EL (cell line): ENCODE measurements at places on chromosomes 2 and 18.

DNA sequence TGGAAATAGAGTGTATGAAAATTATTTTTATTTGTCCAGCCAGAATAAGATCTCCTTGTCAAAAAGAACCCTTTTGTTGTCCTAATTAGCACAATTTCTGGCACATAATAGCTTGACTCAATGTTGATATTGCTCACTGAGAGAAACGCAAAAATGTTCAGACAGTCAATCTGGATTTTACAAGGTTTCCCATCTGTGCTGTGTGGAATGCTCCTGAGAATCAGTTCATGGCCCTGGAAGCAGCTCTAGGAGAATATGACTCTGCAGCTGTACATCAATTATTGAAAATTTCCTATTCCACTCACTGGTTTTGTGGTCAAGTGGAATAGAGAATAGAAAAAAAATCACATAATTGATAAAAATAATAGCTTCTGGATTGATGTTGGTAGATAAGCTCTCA is 1582.9 kb upstream of the NXPH2 start:
- no peak for DNase-seq

DNA sequence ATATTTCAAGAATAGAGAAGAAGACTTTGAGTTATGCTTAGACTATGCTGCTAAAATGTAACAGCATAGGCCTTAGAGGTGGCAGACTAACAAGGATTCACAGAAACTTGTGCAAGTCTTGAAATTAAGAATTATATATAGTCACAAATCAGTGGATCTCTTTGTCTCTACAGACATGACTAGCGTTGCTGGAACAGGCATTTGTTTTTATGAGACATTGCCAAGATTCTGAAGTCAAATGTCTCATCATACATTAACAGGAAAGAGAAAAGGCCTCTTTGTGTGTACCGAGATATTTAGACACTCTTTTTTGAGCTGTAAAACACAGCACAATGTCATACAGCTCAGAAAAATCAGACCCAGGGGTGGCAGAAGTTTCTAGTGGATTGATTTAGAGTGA is 207.1 kb downstream of the TMX3 start:
- DNase-seq, result no peak

DNA sequence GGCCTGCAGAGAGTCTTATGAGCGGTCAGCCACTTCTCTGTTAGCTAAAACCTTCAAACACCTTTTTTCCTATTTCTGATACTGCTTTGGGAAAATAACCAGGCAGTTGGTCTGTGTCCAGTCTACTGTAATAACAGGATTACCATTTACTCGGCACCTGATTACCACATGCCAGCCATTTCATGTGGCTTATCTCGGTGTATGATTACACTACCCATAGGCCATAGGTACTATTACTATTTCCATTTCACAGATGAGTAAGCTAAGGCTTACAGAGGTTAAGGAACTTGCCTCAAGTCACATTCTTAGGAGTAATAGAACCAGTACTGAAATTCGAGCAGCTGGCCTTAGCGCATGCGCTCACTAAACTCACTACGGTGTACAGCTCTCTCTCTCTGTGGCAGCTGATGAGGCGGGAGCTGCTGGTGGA is 147.2 kb upstream of the L3MBTL4 start:
- DNase-seq, result no peak

GRCh38 chr2:128495996-128496547 is 177.4 kb upstream of the HS6ST1 start:
- no peak for DNase-seq

- no peak for DNase-seq
These were observed 62.0 kb downstream of the GYPC start for GRCh38 chr2:126717928-126718327.

GRCh38 chr2:101771910-101772321 is 74.4 kb downstream of the MAP4K4 start:
- no peak for DNase-seq

GRCh38 chr2:98476192-98476868 is 31.7 kb downstream of the INPP4A start:
- DNase-seq, result no peak

GRCh38 chr2:173681881-173682650 is 283.1 kb downstream of the SP3 start:
- DNase-seq, result no peak

- no peak for DNase-seq
These were observed 9.1 kb downstream of the GCC2 start for GRCh38 chr2:108458082-108458481.

- DNase-seq, result peak; percentile 20
These were observed 47.2 kb downstream of the RAD51AP2 start for GRCh38 chr2:17470855-17471641.

DNA sequence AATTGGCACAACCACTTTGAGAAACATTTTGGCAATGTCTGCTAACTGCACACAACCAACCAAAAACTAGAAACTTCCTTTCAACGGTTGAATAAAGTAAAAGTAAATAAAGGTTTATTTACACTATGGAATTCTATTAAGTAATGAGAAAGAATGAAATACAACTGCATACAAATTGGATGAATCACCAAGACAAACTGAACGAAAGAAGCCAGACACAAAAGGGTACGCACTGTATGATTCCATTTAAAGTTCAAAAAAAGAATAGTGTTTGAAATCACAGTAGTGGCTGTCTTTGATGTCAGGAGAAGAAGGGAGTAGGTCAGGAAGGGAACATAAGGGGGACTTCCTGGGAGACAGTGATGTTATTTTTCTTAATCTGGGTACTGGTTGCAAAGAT is 46.5 kb upstream of the SULT1C3 start:
- DNase-seq, result peak; percentile 45

- DNase-seq, result no peak
These were observed 186.0 kb downstream of the DIS3L2 start for GRCh38 chr2:232147440-232148077.

DNA sequence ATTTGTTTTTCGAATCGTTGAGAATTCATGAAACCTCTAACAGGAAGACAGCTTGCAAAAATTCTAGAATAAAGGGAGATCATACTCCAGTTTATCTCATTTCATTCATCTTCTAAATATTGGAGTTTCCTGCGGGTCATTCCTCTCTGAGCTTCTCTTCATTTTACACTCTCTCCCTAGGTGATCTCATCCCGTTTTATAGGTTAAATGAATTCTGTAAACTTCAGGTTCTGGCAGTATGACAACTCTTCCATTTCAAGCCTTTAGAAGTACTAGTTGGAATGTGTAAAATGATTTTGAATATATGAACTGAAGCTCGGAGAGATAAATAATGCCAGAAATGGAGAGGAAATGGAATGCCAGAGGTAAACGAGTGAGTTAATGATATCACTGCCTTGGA is 312.4 kb downstream of the METTL4 start:
- no peak for DNase-seq

- DNase-seq, result no peak
These were observed 363.6 kb downstream of the LPIN1 start for GRCh38 chr2:12110074-12110473.

- no peak for DNase-seq
These were observed 165.9 kb downstream of the UXS1 start for GRCh38 chr2:106028192-106028591.

DNA sequence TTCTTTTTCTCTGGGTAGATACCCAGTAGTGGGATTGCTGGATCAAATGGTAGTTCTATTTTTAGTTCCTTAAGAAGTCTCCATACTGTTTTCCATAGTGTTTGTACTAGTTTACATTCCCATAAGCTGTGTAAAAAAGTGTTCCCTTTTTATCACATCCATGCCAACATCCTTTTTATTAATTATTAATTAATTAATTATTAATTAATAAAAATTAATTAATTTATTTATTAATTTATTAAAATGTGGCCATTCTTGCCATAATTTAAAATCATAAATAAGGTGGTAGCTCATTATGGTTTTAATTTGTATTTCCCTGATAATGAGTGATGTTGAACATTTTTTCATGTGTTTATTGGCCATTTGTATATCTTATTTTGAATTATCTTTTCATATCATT is 234.3 kb upstream of the FBXO11 start:
- no peak for DNase-seq

DNA sequence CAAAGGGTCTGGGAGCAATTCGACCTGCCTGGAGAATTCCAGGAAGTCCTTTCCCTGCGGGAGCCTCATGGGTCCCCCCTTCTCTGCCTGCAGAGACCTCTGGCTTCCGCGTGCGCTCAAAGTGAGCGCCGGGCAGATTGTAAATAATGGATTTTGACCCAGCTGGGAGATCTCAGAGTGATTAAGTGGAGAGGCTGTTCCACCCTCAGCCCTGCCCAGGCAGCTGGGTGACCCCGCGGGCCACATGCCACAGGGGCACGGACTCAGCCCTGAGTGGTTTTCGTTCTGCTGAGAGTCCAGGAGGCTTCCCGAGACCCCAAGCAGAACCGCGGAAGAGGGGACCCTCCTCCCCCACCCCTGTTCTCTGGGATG is 1.2 kb downstream of the KCNG2 start:
- no peak for DNase-seq

- no peak for DNase-seq
These were observed 97.4 kb downstream of the ADD2 start for GRCh38 chr2:70670626-70671025.

GRCh38 chr2:55910077-55910476 is 13.5 kb downstream of the EFEMP1 start:
- no peak for DNase-seq
